ENCODE measurements at places on chromosomes 7 and 10.
A peak's percentile ranks its signal among the peaks of the same experiment; 100 is the strongest.

DNA sequence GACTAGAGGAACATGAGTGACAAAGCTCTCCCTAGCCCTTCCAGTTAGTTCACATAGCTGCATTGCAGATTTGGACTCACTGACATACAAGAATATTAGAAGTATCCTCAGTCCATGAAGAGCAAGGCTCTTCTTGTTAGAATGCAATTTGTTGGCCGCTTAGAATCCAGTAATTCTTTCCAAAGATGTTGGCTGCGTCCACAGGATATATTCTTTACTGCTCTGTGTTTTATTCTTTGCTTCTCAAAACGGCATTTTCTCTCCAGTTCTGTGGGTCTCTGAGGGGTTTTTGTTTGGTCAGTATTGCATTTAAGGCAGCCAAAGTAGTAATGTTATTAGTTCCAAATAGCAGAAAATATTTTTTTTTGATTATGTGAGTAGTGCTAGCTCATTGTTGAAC, 588.6 kb downstream of the DNAJB9 start:
- no peak for DNase-seq

DNA sequence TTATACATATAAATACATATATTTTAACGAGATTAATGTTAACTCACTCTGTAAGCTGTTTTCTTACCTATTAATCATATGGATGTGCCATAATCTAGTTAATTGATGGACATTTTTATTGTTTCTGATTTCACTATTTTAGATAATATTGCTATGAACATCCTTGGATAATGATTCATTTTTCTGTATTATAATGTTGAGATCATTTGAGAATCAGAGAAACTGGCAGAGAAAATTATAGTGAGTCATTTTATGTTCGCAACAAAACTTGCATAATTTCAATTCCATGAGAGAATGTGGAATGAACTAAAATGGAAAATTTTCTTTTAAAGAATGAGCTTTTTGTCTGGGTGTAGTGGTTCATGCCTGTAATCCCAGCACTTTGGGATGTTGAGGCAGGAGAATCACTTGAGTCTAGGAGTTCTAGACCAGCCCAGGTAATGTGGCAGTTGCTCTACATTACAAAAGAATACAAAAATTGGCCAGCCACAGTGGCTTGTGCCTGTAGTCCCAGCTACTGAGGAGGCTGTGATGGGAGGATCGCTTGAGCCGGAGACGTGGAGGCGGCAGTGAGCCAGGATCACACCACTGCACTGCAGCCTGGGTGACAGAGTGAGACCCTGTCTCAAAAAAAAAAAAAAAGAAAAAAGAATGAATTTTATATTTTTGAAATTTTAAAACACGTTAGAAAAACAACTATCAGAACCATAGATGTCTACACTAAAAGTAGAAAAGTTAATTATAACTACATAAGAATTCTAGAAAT, 40.5 kb downstream of the PAPSS2 start:
- no peak for DNase-seq

DNA sequence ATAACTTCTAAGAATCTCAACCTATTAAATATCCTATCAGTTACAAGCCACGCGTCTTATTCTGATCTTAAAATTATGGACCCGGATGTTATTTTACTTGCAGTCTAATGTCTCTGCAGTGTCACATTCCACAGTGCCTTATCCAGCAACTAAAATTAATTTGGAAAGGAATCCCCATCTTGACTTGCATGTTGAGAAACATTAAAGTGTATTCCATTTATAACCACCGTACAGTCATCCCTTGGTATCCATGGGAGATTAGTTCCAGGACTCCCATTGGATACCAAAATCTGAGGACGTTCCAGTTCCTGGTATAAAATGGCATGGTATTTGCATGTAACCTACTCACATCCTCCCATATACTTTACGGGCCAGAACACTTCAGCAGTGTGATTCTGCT, 194.7 kb downstream of the ARHGAP21 start:
- no peak for DNase-seq

GRCh38 chr10:129524936-129525335, 57.9 kb downstream of the MGMT start:
- no peak for DNase-seq

GRCh38 chr7:67553378-67553777, 556.7 kb downstream of the TYW1 start:
- no peak for DNase-seq

DNA sequence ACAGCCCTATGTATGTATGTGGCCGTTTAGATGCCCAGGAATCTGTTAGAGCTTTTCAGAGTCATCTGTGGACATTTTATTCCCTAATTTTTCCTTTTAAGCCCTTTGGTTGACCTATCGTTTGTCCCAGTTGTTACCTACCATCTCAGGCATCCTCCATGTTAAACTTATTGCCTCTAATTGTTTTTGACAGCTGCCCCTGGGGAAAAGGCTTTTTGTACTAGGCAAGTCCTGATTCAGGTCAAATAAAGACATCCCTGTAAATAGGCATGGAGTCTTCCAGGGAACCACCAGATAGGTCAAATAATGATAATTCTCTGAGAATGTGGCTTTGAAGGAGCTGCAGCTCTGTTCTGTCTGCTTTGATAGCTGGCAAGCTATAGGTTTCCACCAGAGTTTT, 87.7 kb upstream of the CYP26C1 start:
- DNase-seq = no peak

- DNase-seq = peak; percentile 69
Observed at GRCh38 chr7:151782598-151783448, 94.1 kb downstream of the PRKAG2 start.

DNA sequence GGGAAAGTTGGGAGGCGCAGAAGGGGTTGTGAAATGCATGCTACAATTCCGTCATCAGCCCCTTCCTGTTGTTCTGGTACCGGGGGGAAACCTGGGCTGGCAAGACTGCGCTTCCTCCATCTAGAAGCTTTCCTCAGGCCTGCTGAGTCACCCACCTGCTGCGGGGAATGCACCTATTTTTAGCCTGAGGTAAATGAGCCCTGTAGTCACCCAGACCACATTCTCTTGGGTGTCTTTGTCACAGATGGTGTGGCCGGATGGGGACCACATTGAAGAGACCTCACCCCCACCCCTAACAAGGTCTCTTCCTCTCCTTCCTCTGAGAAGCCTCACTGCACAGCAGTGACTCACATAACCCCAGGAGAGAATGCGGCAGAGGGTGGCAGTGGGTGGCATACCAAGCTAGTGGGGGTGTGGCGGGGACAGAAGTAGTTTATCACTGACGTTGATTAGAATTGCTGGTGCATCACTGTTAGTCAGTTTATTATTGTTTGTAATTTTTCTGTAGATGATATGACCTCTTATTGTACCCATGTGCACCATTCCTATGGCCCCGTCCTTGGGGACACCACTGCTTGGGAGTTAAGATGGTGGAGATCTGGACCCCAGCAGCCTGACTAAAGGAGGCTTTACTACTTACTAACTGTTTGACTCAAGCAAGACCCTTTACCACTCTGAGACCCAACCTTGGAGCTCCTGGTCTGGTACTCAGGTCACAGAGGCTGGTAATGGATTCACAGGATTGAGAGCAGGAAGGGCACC, 83.0 kb upstream of the DUSP5 start:
- DNase-seq = peak; percentile 82

DNA sequence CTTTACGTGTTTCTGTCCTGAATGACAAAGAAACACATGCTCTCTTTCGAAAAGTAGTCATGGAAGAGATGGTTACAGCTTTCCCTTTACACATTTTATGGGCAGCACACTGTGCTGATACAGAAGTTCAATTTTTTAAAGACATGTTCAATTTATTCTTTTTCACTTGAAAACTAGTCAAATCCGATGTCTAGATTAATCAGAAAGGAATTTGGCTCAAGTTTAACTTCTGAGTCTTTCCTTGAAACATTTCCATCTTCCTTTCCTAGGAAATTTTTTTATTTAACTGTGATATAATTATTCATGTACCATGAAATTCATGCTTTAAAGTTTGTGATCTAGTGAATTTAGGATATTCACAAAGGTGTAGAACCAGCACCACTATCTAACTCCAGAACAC, 360.1 kb downstream of the TNS3 start:
- DNase-seq = no peak

DNA sequence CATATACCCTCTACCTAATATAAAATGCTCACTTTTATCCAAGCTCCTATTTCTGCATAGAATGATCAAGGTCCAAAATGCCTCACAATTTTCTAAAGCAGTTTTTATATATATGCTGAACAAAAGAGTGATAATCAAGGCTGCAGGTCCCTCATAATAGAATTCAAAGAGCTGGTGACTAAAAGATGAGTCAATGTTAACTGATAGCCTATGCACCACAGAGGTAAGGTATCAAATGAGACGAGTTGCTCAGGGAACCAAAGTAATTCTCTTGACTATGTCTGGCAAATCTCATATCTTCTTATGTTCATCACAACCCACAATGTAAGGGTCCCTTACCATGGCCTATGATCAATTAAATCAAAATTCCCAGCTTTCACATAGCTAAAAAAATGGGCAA, 15.2 kb downstream of the PDZD8 start:
- DNase-seq = no peak

- no peak for DNase-seq
Observed at GRCh38 chr10:103545366-103545765, 51.9 kb downstream of the NEURL1 start.

GRCh38 chr10:124198125-124198501, 104.7 kb upstream of the CHST15 start:
- DNase-seq = no peak

DNA sequence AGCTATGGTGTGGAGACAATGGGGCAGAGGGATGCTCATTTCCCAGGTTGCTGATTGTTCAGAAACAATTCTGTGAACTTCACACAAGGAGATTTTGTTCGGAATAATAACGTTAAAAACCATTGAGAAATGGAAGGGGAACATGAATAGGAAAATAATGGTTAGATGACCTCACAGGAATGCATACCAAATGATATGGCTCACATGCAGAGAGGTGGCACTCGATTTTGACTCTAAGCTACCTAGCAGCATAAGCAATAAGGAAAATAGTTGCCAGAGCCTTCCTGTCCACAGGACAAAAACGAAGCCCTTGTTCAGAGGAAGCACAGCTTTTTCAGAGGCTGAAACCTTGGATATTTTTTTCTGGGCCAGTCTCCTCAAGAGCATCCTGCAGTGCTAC, 293.1 kb downstream of the ZEB1 start:
- no peak for DNase-seq

GRCh38 chr7:36210291-36210922, 57.4 kb downstream of the EEPD1 start:
- no peak for DNase-seq

- DNase-seq = no peak
Observed at GRCh38 chr7:26919906-26920493, 55.6 kb upstream of the SKAP2 start.

DNA sequence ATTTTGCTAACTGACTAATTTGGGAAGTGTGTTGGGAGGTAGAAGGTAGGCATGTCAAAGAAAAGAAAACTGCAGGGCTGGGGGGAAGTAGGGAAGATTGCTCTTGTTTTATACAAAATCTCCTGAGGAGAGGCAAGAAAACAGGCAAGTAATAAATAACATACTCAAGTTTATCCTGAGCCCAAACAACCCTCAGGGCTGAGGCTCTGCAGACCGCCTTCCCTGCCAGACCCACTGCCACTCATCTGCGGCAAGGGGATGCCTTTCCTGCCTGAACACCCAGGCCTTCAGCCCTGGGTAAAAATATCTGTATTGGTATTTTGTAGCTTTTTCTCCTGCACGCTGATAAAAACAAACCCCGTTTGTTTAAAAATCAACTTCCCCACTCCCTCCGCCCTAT, 399.8 kb upstream of the NFE2L3 start:
- no peak for DNase-seq
